ENCODE measurements at places on chromosomes 1 and 21.
A peak's percentile ranks its signal among the peaks of the same experiment; 100 is the strongest.

GRCh38 chr1:46603481-46603857, 599 bp downstream of the MKNK1 start:
- DNase-seq, result no peak

- DNase-seq, result no peak
These were observed 106.1 kb downstream of the CRYAA start for GRCh38 chr21:43274946-43275310.

- DNase-seq, result peak; percentile 21
These were observed 586 bp upstream of the AGPAT3 start for GRCh38 chr21:43864313-43864961.

GRCh38 chr1:168653567-168653966, 75.4 kb downstream of the DPT start:
- DNase-seq, result no peak

DNA sequence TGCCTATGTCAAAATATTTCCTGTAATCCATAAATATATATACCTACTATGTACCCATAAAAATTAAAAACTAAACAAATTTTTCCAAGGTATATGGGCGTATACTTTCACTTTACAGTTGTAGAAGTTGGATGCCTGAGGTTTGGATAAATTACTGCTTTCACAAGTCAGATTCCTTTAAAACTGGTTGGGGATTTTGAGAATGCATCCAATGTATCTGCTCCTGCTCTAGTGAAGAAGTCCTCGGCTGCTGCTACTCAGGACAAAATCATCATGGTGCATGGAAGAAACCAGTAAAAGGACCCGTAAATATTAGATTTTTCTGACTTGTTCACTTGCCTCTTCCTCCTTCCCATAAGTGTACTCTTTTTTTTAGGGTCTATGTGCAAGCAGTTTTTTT, 841.1 kb downstream of the USP25 start:
- DNase-seq, result peak; percentile 63

DNA sequence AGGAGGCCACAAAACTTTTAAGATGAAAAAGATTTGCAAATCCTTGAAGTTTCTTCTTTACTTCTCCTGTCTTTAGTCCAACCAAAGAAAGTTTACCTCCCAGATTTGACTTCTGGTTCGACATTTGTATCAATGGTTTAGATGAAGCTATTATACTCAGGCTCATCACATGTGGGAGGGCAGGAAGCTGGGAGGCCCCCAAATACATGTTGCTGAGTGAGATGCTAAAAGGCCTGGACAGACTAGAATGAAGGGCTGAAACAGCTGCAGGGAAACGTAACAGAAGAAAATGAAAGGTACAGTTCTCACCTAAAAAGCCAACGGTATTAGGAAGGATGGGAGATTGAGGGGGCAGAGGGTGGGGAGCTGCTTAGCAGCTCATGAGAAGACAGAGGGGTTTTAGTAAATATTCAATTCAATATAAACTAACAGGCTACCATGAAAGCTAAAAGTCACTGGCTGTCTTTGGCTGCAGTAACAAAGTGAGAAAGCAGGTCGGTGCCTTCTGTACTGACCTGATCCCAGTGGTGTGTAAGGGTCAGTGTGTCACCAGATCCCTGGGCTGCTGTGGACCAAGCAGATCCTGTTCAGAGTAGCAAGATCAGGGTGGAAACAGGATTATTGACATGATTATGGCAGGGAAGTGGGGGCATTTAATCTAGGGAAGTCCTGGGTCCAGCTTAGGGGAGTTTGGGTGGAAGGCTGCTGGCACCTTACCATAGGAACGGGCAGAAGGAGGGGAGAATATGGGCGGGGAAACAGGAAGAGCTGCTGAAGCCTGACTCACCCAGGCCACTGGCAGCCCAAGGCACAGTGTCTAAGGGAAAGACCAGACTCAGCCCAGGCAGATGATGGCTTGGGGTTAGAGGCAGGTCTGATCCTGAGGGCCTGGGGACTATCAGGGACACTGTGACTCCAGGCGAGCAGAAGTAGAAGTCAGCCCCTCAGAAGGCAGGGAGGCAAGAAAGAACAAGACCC, 60.4 kb downstream of the KCNN3 start:
- DNase-seq, result no peak

- peak; percentile 36 for DNase-seq
These were observed 109.1 kb downstream of the HHAT start for GRCh38 chr1:210437781-210438180.

- no peak for DNase-seq
These were observed 9.0 kb downstream of the TGFBR3 start for GRCh38 chr1:91876781-91877573.

- no peak for DNase-seq
These were observed 9.1 kb upstream of the C1QA start for GRCh38 chr1:22627331-22627730.

- no peak for DNase-seq
These were observed 39.3 kb upstream of the EPS8L3 start for GRCh38 chr1:109802901-109803561.

GRCh38 chr1:245086389-245086969, 68.3 kb upstream of the KIF26B start:
- DNase-seq, result peak; percentile 61

GRCh38 chr1:237809099-237809498, 81.6 kb downstream of the ZP4 start:
- DNase-seq, result no peak
